ENCODE measurements at places on chromosomes 2 and 18. TPM values are rescaled to one million over a fixed set of nuclear protein-coding genes. Genes with fewer than 3 reads are reported as not detected.

Gene NCK2
- 69.4 TPM for total RNA-seq

GRCh38 chr2:53498210-53498609 is 269.4 kb upstream of the CHAC2 start:
- no peaks in the 10 kb centered on the region for H3K36me3 ChIP-seq
- H3K4me1 ChIP-seq = peaks cover 7% of the 10 kb centered on the region
- H3K27ac ChIP-seq = peak overlapping the region; percentile 41
- H3K27me3 ChIP-seq = no peaks in the 10 kb centered on the region

DNA sequence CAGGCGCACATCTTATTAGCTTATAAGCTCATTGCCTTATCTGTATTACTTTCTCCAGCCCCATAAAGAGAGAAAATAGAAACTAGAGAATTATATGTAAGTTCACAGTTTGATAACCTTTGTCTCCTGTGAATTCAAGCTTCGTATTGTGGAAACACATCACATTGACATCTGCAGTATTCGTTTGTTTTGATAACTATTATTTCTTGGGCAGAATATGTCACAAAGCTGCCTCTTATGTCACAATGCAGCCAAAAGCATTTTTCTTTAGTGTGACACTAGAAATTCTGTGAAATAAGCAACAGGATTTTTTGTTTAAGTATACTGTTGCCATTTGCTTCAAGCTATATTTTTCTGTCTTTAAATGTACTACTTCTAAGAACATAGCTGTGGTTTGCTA is 221.5 kb downstream of the DOK6 start:
- no peak for DNase-seq
- no peak overlapping the region for H3K4me3 ChIP-seq
- no peak overlapping the region for H3K27ac ChIP-seq
- H3K27me3 ChIP-seq = no peaks in the 10 kb centered on the region

GRCh38 chr2:209208211-209208610 is 215.6 kb upstream of the MAP2 start:
- no peak for DNase-seq
- H3K27me3 ChIP-seq = no peaks in the 10 kb centered on the region
- no peaks in the 10 kb centered on the region for H3K4me1 ChIP-seq
- H3K36me3 ChIP-seq = no peaks in the 10 kb centered on the region

DNA sequence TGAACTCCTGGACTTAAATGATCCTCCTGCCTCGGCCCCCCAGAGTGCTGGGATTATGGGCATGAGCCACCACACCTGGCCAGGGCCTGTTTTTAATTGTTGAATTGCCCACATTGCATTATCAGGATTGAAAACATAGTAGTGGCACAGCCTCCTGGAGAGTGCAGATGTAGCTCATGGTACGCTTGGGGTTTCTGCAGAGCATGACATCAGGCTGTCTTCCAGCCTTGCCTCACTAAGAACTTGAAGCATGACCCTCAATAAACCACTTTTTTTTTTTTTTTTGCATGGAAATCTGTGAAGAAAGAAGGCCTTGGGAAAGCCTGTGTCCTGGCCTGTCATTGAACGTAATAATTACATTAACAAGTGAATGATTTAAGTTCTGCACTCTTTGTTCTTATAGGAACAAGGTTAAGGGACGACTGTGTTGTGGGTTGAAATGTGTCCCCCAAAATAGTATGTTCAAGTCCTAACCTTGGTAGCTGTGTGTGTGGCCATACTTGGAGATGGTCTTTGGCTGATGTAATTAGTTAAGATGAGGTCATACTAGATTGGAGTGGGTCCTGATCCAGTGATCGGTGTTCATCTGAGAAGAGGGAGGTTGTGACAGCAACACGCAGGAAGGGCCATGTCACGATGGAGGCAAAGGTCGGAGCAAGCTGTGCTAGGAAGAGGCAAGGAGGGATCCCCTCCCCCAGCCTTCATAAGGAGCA is 90.2 kb downstream of the AGAP1 start:
- H3K27ac ChIP-seq = no peak overlapping the region
- H3K36me3 ChIP-seq = no peaks in the 10 kb centered on the region
- DNase-seq = no peak

Gene SOX11
- 0.29 TPM for total RNA-seq

Gene STK17B
- total RNA-seq = 9.6 TPM

DNA sequence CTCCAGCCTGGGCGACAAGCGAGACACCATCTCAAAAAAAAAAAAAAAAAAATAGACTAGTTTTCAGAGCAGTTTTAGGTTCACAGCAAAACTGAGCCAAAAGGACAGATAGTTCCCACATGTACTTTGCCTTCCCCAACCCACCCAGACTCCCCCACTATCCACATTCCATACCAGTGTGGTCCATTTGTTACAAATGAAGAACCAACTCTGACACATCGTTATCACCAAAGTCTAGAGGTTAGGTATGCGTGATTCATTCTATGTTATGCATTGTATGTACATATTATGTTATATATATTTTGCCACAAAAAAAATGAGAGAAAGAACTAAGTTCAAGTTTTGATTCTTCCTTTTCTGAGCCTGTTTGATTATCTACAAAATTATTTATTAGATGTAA is 3.5 kb downstream of the DUSP11 start:
- DNase-seq = no peak
- H3K4me3 ChIP-seq = no peak overlapping the region
- H3K36me3 ChIP-seq = peaks cover 63% of the 10 kb centered on the region
- no peaks in the 10 kb centered on the region for H3K27me3 ChIP-seq
- H3K4me1 ChIP-seq = peaks cover 33% of the 10 kb centered on the region
- no peak overlapping the region for H3K27ac ChIP-seq

- no peak overlapping the region for H3K27ac ChIP-seq
- H3K36me3 ChIP-seq = no peaks in the 10 kb centered on the region
- no peak overlapping the region for H3K4me3 ChIP-seq
- peaks cover 4% of the 10 kb centered on the region for H3K4me1 ChIP-seq
- H3K27me3 ChIP-seq = no peaks in the 10 kb centered on the region
These were observed 143.2 kb upstream of the CCDC68 start for GRCh38 chr18:55102501-55102900.

- H3K4me3 ChIP-seq = no peak overlapping the region
- H3K27ac ChIP-seq = no peak overlapping the region
- no peak for DNase-seq
- H3K4me1 ChIP-seq = peaks cover 17% of the 10 kb centered on the region
These were observed 44.9 kb upstream of the PELI1 start for GRCh38 chr2:64189167-64189566.

- DNase-seq = no peak
- no peaks in the 10 kb centered on the region for H3K27me3 ChIP-seq
- no peak overlapping the region for H3K4me3 ChIP-seq
- H3K36me3 ChIP-seq = no peaks in the 10 kb centered on the region
- peaks cover 41% of the 10 kb centered on the region for H3K4me1 ChIP-seq
These were observed 102.6 kb upstream of the APCDD1 start for GRCh38 chr18:10351858-10352257.

- DNase-seq = no peak
- no peak overlapping the region for H3K27ac ChIP-seq
- no peaks in the 10 kb centered on the region for H3K27me3 ChIP-seq
- no peaks in the 10 kb centered on the region for H3K36me3 ChIP-seq
- peaks cover 42% of the 10 kb centered on the region for H3K4me1 ChIP-seq
- H3K4me3 ChIP-seq = no peak overlapping the region
These were observed 142.2 kb downstream of the PLCL1 start for GRCh38 chr2:197946562-197946961.

DNA sequence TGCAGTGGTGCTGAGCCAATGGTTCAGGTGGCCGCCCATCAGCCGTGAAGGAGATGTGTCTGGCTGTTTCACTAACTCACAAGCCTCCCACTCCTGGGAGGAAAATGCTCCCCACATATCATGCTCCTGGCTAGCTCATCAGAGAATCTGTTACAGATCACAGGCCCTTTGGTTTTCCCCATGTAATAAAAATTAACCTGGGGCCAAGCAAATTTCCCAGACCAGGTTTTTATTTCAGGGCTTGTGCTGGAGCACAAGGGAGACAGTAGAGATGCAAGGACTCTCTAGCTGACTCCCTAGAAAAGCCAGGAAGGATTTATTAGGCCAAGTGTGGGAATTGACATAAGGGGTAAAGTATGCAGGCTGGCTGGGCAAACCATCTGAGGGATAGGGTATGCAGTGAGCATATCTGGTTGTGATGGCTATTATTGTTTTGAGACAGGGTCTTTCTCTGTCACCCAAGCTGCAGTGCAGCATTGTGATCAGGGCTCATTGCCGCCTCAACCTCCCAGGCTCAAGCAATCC is 40.6 kb upstream of the CCBE1 start:
- DNase-seq = no peak
- no peaks in the 10 kb centered on the region for H3K27me3 ChIP-seq
- H3K36me3 ChIP-seq = no peaks in the 10 kb centered on the region
- H3K27ac ChIP-seq = no peak overlapping the region
- H3K4me1 ChIP-seq = no peaks in the 10 kb centered on the region

DNA sequence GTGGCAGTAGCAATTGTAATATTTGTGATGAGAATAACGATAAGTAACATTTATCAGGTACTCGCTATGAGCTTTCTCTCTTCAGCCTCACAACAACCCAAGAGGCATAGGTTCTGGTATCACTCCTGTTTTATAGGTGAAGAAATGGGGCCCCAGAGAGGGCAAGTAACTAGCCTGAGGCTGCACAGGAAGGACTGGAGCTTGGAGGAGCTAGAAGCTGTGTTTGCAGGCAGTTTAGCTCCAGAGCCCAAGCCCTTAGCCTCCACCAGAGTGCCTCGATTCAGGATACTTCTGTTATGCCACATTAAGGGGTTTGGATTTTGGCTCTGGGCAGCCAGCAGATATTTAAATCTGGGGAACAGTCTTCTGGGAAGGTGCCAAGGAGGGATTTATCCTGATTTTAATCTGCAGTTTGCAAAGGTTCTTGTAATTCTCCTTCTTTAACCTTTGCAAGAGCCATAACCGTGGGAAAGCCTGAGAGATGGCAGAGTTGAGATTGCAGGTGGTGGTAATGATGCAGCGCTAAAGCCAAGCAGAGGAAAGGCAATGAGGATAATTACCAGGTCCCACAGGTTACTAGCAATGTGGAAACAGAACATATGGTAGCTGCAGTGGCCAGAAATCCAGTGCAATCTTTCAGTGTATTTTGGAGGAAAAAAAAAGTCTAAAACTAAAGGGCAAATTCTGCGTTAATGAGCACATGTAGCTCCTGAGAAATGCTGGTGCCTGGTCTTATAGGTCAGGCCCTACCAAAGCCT is 9.1 kb downstream of the MOCOS start:
- no peaks in the 10 kb centered on the region for H3K36me3 ChIP-seq
- H3K4me1 ChIP-seq = no peaks in the 10 kb centered on the region
- no peak overlapping the region for H3K27ac ChIP-seq
- no peak overlapping the region for H3K4me3 ChIP-seq

DNA sequence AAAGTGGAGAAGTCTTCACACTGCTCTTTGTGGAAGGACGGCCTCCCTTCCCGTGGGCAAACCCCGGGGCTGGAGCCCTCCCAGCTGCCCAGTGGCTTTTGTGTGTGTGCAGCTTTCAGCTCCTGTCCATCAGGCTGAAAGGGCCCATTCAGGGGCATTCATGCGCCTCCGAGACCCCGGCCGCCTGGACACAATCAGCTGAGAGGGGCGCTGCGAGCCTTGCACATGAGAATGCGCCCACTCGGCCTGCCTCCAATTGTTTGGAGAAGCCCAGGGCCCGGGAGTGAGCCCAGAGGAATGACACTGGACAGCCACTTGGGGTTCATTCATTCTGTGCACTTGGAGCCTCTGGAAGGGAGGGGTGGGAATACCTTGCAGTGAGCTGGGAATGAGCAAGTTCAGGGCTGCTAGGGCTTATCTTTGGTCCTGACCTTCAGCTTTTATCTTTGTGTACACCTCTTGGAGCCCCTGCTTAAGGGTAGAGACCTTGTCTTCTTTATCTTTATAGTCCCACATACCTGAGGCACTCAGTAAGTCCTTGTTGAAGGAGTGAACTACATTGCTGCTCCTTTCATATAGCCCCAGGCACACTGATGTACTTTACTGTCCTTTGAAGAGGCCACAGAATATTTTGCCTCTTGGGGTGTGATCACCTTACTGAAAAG is 56.5 kb downstream of the TCF7L1 start:
- H3K36me3 ChIP-seq = no peaks in the 10 kb centered on the region
- DNase-seq = no peak
- no peak overlapping the region for H3K27ac ChIP-seq
- H3K4me3 ChIP-seq = no peak overlapping the region
- peaks cover 38% of the 10 kb centered on the region for H3K4me1 ChIP-seq
- H3K27me3 ChIP-seq = no peaks in the 10 kb centered on the region

- H3K36me3 ChIP-seq = peaks cover 10% of the 10 kb centered on the region
- no peak for DNase-seq
- H3K27ac ChIP-seq = no peak overlapping the region
- H3K4me1 ChIP-seq = peaks cover 5% of the 10 kb centered on the region
- H3K27me3 ChIP-seq = no peaks in the 10 kb centered on the region
- no peak overlapping the region for H3K4me3 ChIP-seq
These were observed 10.6 kb downstream of the SLC1A4 start for GRCh38 chr2:64999754-65000153.

Gene RAB17
- 0.84 TPM for total RNA-seq

Gene SAP130
- total RNA-seq = 11.9 TPM

Gene GPR17
- total RNA-seq = 0.40 TPM

Gene WDR54
- total RNA-seq = 7.6 TPM

DNA sequence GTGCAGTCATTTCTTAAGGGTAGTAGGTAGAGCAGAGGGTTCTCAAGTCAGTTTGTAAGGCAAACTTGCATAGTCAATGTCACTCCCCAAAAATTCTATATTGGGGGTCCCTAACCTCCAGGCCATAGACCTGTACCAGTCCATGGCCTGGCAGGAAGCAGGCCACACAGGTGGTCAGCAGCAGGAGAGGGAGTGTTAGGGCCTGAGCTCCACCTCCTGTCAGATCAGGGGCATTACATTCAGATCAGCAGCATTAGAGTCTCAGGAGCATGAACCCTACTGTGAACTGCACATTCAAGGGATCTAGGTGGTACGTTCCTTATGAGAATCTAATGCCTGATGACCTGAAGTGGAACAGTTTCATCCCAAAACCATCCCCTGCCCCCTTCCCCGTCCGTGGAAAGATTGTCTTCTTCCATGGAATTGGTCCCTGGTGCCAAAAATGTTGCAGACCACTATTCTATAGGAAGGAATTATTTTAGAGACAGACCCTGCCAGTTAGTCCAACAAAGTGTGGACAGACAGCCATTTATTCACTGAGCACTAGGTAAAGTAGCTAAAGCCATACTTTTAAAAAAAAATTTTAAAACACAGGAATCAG is 6.7 kb downstream of the COA5 start:
- peak; percentile 78 for DNase-seq
- H3K27me3 ChIP-seq = no peaks in the 10 kb centered on the region
- no peak overlapping the region for H3K4me3 ChIP-seq
- H3K27ac ChIP-seq = no peak overlapping the region

DNA sequence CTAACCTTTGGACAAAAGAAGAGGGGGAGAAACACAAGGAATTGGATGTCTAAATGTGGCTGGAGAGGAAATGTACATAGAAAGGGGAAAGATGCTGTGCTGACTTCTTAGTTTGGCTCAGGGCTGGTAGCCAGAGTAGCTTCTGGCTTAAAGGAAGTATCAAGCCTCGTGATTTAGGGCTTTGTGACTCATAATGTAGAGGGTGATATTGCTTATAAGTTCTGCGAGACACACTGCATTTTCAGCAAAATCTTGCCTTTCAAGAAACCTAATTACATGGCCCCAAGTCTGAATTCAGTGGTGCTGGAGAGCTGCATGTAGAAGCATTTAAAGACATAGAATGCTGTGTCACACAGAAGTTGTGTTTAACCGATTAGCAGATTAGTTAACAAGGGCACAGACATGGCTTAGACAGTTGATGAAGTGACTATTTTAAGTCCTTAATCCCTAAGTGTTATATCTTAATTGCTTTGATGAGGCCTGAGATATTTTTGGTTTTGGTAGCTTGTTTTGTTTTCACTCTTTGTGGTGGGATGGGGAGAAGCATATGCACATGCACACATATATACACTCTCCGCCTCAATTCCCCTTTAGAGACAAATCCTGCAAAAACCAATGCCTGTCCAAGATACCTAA is 66.4 kb downstream of the EPAS1 start:
- H3K36me3 ChIP-seq = peaks cover 19% of the 10 kb centered on the region
- DNase-seq = no peak
- no peak overlapping the region for H3K27ac ChIP-seq
- no peaks in the 10 kb centered on the region for H3K27me3 ChIP-seq
- no peak overlapping the region for H3K4me3 ChIP-seq

Gene ELOA2
- total RNA-seq = not detected
